ENCODE measurements at places on chromosomes 7 and 10. TPM values are rescaled to one million over a fixed set of nuclear protein-coding genes. Genes with fewer than 3 reads are reported as not detected.

UFSP1 gene
- polyA plus RNA-seq, result not detected

MET gene
- polyA plus RNA-seq, result 2.1 TPM

IQCE gene
- 1.1 TPM for polyA plus RNA-seq

THSD7A gene
- 40.7 TPM for polyA plus RNA-seq

CALML5 gene
- not detected for polyA plus RNA-seq

MUC12 gene
- polyA plus RNA-seq, result not detected

DYDC2 gene
- polyA plus RNA-seq, result 0.83 TPM

ACBD7 gene
- 3.3 TPM for polyA plus RNA-seq

MYO1G gene
- polyA plus RNA-seq, result 0.31 TPM

CRYGN gene
- not detected for polyA plus RNA-seq

Data from Purkinje cell (primary cell).